ENCODE measurements at places on chromosomes 3 and 15.

DNA sequence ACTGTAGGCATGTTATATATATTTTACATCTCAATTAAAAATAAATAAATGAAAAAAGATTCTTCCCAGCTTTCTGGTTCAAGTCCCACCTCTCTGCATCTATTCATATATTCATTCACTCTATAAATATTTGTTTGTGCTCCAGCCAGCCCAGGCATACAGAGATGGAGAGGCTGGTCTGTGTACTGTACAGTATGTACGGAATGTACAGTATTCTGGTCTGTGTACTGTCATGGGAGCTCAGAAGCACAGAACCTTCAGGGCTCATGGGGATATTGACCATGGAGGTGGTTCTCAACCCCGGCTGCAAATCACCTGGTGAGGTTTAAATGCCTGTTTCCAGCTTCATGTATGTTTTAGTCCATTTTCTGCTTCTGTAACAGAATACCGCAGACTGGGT, 13.8 kb downstream of the CORO2B start:
- DNase-seq: no peak

DNA sequence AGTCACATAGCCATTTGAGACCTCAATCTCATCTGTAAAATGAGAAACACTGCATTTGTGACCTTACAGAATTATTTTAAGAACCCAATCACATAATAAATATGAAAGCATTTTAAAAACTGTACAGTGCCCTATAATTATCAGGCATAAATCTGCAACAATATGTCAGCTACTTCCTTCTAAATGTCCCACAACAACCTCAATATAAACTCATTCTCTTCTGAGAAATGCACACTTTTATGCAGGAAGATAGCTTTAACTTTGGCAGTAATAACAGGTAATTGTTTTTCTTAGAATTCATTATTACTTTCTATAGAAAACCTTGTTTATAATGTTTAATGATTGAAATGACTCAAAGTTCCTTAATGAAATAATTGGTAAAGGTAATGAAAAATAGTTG, 400.7 kb upstream of the AGTR1 start:
- DNase-seq: no peak

- DNase-seq: no peak
Observed at GRCh38 chr3:45154641-45155147, 8.5 kb upstream of the CDCP1 start.

DNA sequence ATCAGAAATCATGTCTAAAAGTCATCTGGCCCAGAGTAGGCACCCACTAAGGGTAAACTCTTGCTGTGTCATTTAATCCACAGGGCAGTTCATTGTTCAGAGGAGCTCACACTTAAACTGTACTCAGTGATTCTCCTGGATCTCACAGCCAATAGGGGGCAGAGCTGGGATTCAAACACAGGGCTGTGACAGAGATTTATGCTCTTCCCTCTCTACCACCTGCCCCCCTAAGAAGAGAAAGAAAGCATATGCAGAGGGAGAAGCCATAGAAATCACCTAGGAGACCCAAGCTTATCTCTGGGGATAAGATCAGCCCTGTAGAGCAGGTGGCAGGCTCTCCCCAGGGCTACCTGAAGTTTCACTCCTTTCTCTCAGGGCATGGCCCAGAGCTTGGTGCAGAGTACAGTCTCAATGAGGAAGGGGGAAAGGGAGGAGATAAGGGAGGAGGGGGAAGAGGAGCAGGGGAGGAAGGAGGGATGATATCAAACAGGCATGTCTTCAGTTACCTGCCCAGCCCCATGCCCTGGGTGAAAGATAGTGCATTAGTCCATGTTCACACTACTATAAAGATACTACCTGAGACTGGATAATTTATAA, 51.8 kb upstream of the ADPGK start:
- DNase-seq: no peak

DNA sequence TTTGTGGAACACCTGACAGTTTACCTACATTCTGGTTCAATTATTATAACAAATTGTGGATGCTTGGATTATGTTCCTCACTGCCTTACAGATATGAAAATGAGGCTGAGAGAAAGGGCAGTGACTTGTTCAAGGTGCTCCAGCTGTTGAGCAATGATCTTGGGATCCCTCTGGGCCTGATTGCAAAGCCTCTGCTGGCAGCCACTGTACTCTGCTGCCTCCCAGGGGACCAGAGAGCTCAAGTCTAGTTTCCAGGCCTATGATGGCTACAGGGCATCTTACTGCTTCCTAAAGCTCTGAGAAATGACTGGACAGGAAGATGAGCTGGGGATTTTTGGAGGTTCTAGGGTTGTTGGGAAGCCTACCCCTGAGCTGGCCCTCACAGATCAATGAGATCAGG, 2.3 kb upstream of the SHC4 start:
- DNase-seq: no peak

- DNase-seq: peak; percentile 51
Observed at GRCh38 chr15:72740219-72740618, 43.3 kb downstream of the ADPGK start.

- DNase-seq: no peak
Observed at GRCh38 chr3:157542711-157543500, 39.7 kb upstream of the VEPH1 start.

GRCh38 chr15:41773332-41773728, 954 bp upstream of the MAPKBP1 start:
- no peak for DNase-seq

GRCh38 chr15:83192742-83193141, 14.9 kb downstream of the HDGFL3 start:
- no peak for DNase-seq

DNA sequence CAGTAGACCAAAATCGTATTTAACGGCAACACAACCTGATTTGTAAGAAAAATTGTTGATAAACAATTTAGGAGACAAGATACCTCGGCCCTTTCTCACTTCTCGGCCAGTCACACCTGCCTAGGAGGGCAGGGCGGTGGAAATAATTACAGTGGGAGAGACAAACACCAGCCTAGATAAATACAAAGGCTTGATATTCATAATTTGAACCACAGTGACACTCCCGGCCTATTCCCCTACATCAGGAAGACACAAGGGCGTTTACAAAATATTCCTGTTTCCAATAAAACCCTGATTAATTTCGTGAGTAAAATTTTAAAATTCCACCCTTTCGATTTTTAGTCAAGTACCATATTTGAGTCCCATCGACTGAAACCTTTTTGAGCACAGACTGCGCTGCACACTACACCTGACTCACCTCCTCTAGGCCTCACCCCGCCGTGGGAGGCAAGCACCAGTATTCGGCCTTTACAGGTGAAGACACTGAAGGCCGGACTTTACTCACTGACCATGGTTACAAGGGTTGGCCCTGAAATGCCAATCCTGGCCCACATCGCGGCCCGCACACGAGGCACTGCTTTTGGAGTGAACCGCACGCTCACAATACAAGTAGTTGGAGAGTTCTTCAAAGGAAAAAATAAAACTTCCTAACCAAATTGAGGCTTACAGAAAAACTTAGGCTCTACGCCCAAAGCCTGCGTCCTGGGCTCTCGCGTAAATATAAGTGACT, 794 bp downstream of the ARPP19 start:
- peak; percentile 13 for DNase-seq

- no peak for DNase-seq
Observed at GRCh38 chr3:122679882-122680474, 661 bp upstream of the PARP14 start.

- no peak for DNase-seq
Observed at GRCh38 chr3:113968986-113969385, 21.2 kb downstream of the ZDHHC23 start.

DNA sequence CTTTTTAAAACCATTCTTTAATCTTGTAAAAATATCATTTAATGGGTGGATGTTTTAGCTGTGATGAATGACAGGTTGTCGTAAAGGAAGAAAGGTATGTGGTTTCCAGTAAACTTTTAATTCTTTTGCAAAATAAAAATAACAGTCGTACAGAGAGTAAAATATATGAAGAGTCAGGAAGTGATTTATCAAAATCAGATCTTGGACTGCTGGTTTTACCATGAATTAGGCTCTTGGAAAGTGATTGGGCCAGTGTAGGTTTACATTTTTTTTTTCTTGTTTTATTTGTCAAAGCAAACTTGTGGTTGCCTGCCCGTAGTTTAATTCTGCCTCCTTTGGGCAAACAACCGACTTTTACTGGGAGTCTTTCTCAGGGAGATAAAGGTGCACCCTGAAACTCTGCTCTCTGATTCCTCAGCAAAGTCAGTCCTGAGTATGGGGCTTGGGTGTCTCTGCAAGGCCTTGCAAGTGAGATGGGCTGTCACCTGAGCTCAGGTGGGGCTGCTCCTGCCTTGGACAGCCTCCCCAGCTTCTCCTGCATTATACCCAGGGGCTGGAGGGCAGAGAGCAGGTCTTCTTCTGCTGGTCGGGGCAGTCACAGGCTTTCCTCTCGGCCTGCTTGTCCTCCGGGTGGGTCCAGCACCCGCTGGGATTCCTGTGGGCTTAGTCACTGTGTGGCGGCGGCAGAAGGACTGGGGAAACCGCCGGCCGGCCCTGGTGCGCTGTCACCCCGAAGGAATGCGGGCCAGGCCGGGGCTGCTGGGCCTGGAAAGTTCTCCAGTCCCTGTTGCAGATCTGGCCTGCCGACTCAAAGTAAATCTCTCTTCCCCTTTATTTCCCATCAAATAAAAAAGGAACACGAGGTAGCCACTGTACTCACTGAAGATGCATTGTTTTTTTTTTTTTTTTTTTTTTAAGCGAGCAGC, 79.0 kb downstream of the IGF1R start:
- no peak for DNase-seq

DNA sequence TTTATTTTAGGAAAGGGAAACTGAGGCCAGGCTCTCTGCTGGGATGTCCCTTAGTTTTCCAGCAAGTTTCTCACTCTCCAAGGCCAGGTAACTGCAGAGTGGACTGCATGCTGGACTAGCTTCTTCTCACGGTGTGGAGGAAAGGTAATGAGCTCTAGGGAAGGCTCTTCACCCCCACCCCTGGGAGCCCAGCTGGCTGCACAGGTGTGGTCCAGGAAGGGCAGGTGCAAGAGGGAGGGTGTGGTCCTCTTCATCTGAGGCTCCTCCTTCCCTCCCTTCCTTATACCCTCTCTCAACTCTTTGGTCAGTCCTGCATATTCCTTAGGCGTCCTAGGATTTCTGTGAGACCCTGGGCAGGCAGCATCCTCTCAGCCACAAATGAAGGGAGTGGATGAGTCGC, 33.9 kb downstream of the RNU5B-1 start:
- no peak for DNase-seq

DNA sequence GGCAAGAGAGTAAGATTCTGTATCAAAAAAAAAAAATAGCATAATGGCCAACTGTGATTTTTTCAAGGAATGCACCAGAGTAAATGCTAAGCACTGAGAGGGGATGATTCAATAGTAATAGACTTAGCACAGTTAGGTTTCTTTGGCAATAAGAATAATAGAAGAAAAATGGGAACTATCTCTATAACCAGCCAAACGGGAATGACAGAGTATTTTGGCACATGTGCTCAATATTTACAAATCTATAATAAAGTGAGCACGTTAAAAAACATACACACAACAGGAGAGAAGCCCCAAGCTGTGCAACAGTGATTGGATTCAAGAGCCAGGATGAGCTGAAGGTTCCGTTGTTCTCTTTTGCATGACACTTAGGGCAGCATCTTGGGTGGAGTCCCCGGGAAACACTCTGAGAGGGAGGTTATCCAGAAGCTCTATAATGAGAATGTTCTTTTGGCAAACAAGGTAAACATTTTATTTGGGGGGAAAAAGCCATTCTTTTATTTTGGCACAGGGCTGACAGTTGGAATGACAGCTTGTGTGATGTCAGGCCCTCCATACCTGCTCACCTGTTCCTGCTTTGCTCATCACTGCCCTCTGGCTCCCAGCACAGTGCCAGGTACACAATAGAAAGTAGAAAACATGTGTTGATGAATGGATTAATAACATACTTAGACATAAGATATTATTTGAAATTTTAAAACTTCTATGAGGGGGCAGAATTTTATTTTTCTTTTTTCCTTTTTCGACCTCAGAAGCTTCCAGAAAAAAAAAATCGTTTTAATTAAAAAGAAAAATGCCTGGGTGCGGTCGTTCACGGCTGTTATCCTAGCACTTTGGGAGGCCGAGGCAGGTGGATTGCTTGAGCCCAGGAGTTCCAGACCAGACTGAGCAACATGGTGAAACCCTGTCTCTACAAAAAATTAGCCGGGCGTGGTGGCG, 44.0 kb upstream of the MUC4 start:
- no peak for DNase-seq

GRCh38 chr3:46277476-46277875, 35.2 kb downstream of the CCR3 start:
- no peak for DNase-seq

DNA sequence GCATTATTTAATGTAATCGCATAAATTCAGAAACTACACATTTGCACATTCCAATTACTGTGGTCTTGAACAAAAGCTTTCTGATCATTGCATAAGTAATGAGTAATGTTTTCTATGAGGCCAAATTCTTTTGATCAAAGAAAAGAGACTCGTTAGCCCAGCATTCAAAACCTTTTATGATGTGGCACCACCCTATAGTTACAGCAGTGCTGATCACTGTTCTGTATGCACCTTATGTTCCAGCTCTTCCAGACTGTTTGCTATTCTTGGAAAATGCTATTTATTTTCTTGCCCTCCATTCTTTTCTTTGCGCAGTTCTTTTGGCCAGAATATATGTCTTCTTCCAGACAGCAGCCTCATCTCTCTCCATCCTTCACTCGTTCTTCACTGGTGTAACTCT, 42.3 kb downstream of the MAP3K13 start:
- no peak for DNase-seq

DNA sequence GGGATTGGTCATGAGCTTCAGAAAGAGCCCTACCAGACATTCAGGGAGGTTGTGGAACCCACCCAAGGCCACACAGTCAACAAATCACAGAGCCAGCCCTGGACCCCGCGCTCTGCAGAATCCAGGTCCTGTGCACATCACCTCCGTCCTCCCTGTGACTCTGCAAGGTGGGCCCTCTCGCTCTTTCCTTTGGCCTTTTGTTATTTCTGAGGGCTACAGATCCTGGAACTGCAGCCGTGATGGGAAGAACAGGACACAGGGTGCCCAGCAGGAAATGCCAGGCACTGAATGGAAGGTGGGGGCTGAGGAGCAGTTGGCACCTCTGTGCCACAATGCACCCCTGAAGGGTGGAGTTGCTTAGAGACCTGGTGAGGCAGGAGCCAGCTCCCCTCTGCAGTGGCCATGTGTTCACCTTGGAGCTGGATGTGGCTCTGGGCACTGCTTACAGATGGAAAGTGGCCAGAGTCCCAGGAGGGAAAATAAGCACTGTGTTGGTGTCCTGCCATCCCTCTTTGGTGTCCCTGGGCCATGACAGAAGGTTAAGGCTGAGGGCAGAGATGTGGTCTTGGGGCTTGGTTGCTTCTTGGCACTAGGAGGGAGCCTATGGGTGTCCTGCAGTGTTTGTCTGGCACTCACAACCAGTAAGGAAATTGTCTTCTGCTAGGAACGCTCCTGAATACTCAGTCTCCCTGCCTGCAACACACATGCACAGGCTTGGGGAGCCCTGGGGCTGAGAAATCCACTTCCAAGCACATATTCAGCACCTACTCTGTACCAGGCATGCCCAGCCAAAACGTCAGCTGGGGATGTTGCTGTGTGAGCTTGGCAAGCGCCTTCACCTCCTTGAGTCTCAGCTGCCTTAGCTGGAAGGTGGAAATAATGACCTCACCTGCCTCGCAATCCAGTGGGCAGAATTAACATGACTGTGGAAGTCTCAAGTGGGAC, 98.0 kb upstream of the SLC6A6 start:
- DNase-seq: no peak

- DNase-seq: no peak
Observed at GRCh38 chr3:122390665-122391064, 6.7 kb downstream of the FAM162A start.

- DNase-seq: no peak
Observed at GRCh38 chr3:136979204-136979603, 21.4 kb downstream of the IL20RB start.

GRCh38 chr3:71129611-71130431, 453.7 kb downstream of the FOXP1 start:
- DNase-seq: no peak

GRCh38 chr3:191105418-191105817, 93.6 kb upstream of the OSTN start:
- DNase-seq: no peak

All from bone marrow (tissue), 2 donors.